Thoracic aorta (tissue), 2 donors: ENCODE measurements at places on chromosomes 13 and 19.

- DNase-seq: no peak
Observed at GRCh38 chr13:22061371-22061805, 390.5 kb downstream of the FGF9 start.

DNA sequence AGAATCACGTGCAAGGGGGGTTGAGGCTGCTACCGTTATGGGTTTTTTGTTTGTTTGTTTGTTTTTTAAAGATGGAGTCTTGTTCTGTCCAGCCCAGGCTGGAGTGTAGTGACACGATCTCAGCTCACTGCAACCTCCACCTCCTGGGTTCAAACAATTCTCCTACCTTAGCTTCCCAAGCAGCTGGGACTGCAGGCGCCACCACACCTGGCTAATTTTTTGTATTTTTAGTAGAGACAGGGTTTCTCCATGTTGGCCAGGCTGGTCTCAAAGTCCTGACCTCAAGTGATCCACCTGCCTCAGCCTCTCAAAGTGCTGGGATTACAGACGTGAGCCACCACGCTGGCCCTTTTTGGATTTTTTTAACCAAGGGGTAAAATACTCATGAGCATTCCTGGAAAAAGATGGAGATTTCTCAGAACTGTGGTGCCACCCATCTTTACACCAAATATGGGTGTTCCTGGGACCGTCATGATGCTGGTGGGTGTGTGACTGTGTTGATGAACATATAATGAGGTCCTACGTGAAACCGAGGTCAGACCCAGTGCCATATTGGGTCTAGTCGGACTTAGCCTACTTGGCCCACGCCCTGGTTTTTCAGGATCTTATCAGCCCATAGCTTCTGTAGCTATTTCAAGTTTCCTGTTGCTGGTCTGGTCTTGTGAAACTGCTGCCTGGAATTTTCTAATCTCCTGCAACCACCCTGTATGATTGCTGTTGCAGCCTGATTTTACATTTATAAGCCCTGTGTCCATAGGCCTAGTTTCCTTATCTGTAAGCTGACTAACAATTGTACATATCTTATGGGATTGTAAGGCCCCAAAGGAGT, 6.2 kb downstream of the PPP1R15A start:
- peak; percentile 79 for DNase-seq

DNA sequence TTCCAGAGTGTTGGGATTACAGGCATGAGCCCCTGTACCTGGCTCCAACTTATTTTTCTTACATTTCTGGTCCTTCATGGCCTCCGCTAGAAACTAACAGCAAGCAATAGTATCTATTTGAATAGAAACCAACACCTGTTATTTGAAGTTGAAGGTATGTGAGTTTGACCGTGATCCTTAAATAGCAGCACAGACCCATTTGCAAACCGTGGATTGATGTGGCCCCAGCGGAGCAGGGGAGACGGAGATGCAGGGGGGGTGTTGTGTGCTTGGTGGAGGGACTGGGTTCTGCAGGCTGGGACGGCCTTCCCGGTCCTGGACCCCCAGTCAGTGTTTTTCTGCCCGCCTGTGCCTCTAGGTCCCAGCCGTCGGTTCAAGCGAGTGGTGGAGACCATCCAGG, 16.9 kb downstream of the TMEM150B start:
- DNase-seq: no peak

GRCh38 chr13:76474966-76475365, 411.2 kb downstream of the KCTD12 start:
- no peak for DNase-seq

DNA sequence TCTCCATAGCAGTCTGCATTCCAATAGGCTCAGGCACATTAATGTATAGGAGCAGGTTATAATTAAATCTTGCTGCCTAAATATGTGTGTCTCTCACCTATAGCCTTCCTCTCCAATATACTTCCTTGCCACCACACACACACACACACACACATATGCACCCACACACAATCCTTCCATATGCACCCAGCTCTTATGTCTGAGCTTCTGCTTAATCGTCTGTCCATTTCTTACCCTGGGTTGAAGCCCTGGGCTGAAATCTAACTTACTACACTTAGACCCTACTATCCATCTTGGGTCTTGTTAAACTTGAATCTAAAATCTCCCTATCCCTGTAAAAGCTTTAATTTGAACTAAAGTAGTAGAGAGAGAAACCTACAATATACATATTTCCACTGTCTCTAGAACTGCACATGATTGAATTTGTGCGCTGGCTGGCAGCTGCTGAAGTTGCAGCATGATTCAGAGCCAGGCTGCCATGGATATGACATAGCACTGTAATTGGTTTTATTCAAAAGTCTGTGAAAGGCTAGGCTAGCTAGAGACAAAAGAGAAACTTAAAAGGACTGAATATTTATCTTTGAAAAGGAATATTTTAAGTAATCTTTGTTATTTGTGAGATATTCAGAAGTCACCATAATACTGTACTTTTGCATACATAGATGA, 25.7 kb upstream of the FREM2 start:
- DNase-seq: no peak

DNA sequence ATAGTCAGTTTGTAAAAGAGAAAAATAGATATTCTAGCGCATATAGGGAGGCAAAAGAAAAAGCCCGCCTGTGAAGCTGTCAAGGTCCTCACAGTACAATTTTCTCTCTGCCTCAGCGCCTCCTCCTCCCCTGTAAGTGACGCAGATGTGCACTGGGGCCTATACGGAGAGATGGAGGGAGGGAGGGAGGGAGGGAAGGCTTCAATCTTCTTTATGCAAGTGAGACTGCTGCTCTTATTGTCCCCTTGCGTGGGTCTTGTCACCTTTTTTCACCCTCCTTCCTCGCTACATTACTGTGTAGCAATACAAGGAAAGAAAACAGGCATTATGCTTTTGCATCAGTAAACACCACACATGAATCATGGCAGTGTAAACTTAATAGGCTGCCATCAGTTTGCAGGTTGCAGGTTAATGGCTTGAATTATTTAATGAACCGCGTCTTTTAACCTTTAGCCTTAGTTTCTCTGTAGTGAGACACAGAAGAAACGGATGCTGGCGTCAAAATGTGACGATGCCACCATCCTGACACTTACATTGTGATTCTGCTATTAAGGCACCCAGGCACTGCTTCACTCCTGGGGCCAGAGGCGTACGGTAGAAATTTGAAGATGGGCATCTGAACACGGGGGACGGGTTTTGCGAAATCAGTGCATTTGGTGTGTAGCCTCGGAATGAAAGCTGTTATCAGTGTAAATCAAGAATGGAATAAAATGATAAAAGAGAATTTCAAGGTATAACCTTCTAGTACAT, at the start of gene KLHL1:
TSS of gene KLHL1 (minus strand) at position 97 of the 750 bp plus-strand sequence. CDS start 753 bp downstream, outside the sequence.
- DNase-seq: no peak

DNA sequence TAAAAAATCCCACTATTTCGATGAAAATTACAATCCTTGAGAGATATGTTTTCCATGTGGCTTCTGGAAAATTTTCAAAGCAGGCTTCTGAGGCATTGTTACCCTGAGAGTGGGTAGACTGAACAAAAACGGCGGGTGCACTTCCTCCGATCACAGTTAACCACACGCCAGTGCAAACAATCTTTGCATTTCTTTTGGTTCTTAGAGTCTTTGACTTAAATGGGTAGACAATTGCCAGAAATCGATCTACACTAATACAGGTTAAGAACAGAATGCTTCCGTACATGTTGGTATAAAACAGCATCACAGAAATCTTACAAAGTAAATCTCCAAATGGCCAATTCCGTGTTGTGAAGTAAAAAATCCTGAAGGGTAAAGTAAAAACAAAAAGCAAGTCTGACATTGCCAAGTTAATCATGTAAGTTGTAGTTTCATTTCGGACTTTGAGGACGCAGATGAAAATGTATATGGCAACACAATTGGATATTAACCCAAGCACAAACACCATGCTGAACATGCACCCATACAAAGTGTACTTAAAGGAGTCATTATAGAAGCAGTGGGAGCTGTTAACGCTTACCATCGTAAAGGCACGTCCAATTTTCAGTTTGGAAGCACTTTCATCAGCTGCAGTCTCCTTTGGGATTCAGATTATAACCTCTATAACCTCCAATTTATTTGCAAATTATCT, 927 bp downstream of the LPAR6 start:
- DNase-seq: no peak

- no peak for DNase-seq
Observed at GRCh38 chr19:40755248-40755624, 4.2 kb downstream of the SNRPA start.

- DNase-seq: no peak
Observed at GRCh38 chr13:100940658-100941057, 266.1 kb upstream of the TMTC4 start.

DNA sequence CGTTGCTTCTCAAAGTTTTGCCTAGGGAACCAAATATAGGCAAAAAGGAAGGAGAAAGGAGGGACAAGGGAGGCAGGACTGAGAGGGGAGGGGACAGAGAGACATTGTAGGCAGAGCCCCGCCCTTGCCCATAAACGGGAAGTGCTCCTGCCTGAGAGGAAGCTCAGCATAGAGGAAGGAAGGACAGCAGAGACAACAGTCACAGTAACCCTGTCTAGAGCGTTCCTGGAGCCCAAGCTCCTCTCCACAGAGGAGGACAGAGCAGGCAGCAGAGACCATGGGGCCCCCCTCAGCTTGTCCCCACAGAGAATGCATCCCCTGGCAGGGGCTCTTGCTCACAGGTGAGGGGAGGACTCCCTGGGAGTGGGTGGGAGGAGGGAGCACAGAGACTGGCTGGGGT, at the start of gene CEACAM21:
TSS of gene CEACAM21 (plus strand) at position 169 of the 400 bp plus-strand sequence. CDS start at position 278, 109 bp downstream.
- DNase-seq: no peak

- DNase-seq: no peak
Observed at GRCh38 chr13:26052337-26052736, 521 bp upstream of the SHISA2 start.

- peak; percentile 40 for DNase-seq
Observed at GRCh38 chr13:40193286-40194223, 472.9 kb downstream of the FOXO1 start.

DNA sequence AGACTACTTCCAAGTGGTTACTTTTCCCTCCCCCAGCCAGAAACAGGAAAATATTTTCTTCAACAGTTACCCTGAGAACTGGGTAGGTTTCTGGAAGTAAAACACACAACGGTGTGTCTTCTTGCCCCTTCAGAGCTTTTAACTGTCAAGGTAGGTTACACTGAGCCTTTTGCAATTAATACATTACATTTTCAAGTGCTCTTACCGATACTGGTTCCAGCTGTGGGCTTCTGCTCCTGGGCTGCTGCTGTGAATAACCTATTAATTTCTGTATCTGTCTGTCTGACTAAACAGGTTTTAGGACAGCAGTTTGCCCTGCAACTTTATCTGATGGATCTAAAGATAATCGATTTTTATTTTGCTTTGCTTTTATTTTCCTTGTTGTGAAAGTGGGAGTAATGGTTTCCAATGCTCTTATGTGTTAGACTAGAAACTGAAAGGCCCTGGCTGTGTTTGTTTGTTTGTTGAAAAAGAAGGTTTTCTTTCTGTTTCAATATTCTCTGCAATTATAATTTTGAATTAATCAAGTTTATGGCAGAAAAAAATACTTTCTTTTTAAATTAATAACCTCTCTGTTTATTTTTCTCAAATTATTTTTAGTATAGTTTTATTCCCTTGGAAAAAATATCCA, 196.7 kb upstream of the SLITRK6 start:
- no peak for DNase-seq

DNA sequence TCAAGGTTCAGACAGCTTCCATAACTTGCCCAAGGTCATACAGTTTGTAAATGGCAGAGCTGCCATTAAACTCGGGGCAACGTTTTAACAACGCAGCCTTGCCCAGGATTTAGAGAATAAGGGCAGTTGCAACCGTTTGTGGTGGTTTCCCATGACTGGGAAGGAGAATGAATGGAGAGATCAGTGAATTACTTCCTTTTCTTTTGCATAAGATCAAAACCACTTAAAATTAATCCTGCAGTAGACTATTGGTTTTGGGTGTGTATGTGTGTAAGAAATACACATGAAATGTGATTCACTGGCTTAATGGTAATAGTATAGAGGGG, 179.1 kb upstream of the MIR17HG start:
- DNase-seq: no peak

DNA sequence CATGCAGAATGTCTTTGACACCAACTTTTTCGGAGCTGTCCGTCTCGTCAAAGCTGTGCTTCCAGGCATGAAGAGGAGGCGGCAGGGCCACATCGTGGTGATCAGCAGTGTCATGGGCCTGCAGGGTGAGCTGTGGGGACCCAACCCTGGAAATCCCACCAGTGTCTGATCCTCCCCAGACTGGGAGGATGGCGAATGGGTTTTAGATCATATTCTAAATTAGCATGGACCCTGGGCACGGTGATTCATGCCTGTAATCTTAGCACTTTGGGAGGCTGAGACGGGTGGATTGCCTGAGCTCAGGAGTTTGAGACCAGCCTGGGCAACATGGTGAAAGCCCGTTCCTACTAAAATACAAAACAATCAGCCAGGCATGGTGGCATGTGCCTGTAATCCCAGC, 5.5 kb downstream of the RDH8 start:
- DNase-seq: no peak

GRCh38 chr13:22735011-22735995, 445.5 kb upstream of the SGCG start:
- DNase-seq: no peak

DNA sequence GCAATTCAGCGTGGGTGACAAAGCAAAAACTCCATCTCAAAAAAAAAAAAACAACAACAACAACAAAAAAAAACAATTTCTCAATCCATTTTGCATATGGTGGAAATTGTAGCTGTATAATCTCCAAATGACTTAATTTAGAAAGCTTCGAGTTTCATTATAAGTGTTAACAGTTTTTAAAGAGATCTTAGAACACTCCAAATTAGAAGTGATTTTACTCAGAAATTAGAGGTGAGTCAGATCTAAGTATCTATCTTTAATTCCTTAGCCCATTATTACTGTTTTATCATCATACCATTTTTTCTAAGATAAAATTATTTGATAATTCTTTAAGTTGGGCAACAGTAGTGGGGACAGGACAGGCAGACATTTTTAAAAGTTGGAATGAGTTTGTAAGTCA, 60.5 kb downstream of the ZMYM2 start:
- DNase-seq: no peak

- DNase-seq: no peak
Observed at GRCh38 chr13:77980592-77980991, 62.0 kb upstream of the EDNRB start.

- DNase-seq: no peak
Observed at GRCh38 chr13:66659701-66660467, 570.3 kb downstream of the PCDH9 start.

GRCh38 chr19:12485052-12485416, 418 bp upstream of the ZNF709 start:
- no peak for DNase-seq

GRCh38 chr13:35794734-35795389, 318.4 kb upstream of the MAB21L1 start:
- no peak for DNase-seq

GRCh38 chr13:33547035-33547434, 261.5 kb upstream of the STARD13 start:
- DNase-seq: no peak

DNA sequence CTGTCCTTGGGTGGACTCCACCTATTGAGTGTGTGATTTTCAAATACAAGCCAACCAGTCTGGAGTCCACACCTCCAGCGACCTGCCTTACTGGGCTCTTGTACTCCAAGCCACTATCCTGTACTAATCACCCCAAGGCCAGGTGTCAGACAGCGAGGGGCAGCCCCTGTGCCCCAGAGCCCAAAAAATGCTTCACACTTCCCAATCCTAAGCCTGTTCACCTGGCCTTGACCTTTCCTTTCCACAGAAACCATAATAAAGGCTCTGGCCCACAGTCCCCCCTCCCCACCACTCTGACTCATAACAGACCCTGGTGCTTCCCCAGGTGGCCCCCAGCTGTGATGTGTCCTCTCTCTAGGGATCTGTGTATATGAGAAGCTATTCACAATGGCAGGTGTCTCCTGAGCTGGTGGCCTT, 3.9 kb downstream of the CD209 start:
- no peak for DNase-seq
